ENCODE measurements at places on chromosomes 7 and 10. TPM values are rescaled to one million over a fixed set of nuclear protein-coding genes. Genes with fewer than 3 reads are reported as not detected.

DNA sequence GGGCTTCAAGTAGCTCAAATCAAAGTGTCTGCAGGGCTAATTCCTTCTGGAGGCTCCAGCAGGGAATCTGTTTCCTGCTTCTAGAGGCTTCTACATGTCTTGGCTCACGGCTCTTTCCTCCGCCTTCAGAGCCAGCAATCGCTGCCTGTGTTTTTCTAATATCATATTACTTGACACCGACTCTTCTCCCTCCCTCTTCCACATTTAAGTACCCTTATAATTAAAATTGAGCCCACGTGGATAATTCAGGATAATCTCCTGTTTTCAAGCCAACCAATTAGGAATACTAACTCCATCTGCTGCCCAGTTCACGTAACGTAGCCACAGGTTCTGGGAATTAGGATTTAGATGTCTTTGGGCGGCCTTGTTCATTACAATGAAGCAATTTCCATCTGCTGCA is 372.2 kb downstream of the DPP6 start:
- no peak for DNase-seq

- peak; percentile 85 for DNase-seq
These were observed 19.4 kb downstream of the SFTPD start for GRCh38 chr10:79929409-79929904.

DNA sequence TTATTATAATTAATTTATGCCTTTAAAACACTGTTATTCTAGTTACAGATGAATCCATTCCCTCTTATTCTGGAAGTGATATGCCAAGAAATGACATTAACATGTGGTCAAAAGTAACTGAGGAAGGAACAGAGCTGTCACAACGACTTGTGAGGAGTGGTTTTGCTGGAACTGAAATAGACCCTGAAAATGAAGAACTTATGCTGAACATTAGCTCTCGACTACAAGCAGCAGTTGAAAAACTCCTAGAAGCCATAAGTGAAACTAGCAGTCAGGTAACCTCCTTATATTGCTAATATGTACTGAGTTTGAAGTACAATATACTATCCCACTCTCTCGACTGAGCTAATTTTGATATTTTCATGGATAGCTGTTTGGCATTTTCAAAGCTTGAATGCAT is 81.6 kb downstream of the CYP51A1 start:
- DNase-seq = no peak

DNA sequence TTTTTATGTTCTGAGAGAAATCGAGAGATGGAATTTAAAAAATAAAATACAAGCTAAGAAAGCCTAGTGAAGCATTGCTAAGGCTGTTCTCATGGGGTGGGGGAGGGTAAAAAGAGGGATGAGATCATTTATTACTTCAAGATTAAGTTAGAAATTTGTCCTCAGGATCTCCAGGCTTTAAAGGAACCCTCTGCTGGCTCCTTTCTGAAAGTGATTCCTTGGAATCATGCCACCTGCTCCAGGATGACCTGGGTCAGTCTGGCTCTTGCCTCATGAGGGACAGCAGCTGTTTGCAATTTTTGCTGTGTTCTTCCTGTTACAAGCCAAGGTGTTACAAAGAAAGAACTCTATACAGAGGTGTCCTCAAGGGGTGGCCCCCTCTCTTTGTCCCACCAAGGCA is 69.8 kb downstream of the CDK1 start:
- peak; percentile 68 for DNase-seq

GRCh38 chr7:88302486-88302885 is 4.2 kb downstream of the STEAP4 start:
- no peak for DNase-seq

DNA sequence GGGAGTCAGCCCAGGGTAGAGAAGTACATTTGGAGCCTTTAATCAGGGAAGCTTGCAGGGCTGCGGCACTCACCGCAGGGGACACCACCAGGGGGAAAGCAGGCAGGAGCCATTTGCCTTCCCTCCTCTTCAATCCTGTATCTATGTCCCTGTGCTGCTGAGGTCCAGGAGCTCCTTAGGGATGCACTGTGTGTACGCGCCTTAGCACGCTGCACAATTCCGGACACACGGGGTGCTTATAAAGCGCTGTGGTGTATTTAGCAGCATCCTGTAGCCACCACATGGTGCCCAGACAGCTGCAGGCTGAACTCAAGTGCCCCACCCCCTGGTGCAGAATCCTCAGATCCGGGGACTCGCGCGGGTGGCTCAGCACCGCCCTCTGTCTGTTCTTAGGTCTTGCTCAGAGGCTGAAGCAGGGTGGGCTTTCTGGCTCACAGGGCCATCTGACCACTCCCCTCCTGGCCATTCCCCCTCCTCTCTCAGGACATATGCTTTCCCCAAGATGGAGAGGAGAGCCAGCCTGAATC is 421.4 kb downstream of the SDK1 start:
- peak; percentile 35 for DNase-seq

DNA sequence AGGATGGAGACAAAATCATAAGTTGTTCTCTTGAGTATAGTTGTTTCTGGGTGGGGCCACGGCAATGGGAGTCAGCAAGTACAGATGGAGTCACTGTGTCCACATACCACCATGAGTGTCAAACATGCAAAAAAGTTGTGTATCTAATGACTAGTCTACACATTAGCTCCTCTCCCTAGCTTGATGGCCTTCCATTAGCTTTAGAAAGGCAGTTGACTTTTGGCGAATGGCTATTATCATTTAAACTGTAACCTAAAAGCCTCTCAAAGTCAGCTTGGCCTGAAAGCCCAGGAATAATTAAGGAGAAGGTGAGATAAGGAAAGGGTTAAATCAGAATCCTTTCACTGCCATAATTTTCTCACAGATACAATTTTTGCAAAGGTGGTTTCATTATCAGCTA is 95.5 kb upstream of the MEOX2 start:
- no peak for DNase-seq

DNA sequence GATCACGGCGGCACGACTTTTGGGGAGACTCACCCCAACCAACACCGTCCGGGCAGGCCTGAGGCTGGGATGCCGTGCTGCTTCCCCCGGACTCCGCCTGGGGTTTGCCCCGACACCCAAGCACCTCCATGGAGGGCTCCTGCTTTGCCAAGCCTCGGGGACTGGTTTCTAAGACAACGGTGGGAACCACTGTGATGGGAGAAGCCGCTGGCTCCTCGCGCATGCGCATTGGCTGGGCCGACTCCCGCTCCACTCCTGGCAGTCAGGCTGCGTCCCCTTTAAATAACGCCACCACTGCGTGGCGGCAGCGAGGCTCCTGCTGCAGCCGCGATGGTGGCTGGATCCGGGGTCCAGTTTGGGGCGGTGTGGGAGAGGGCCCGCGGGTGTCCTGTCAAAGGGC is 201.0 kb downstream of the ZNF716 start:
- no peak for DNase-seq

DNA sequence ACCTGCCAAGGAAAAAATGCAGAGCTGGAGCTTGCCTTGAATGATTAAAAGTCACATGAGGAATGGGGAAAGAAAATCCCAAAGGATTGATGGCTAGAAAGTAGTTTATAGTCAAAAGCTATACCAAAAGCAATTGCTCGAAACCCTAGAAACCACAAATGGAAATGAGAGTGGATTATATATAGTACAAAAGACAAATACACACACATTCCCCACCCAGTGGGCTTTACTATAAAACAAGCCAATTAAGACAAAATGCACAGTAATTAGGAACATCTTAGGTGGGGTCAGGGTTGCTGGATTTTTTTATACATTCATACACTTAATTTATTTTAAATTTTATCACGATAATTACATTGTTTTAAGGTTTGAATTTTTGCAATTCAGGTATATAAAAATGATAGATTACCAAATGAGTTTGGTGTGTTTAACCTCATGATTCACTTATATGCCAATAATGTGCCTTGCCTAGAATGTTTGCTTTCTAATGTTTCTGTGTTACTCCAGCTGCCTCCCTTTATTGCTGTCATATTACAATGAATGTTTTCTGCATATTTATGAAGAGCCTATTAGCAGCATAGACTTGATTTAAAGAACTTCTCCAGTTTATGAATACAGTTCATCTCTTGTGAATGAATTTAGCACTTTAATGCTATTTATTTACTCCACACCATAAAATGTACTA is 421.3 kb downstream of the EXOC4 start:
- no peak for DNase-seq

The SCIN gene
- 62.8 TPM for polyA plus RNA-seq

The CABCOCO1 gene
- 1.5 TPM for polyA plus RNA-seq

The GDF2 gene
- polyA plus RNA-seq = not detected

The SFTPA1 gene
- polyA plus RNA-seq = not detected

The CTNNA3 gene
- 0.45 TPM for polyA plus RNA-seq

The BPGM gene
- 53.5 TPM for polyA plus RNA-seq

The ZNF398 gene
- polyA plus RNA-seq = 3.2 TPM

The EIF3B gene
- polyA plus RNA-seq = 65.5 TPM

The HEPACAM2 gene
- polyA plus RNA-seq = 15.1 TPM

The EZH2 gene
- polyA plus RNA-seq = 1.6 TPM

The AGR2 gene
- polyA plus RNA-seq = 15.1 TPM

All from kidney (tissue), 22 donors.